ENCODE measurements at places on chromosomes 4 and X.

- no peak for DNase-seq
Observed at GRCh38 chr4:44927399-44928380, 201.3 kb upstream of the GNPDA2 start.

GRCh38 chr4:119498527-119498926 lies 130.1 kb downstream of the PDE5A start:
- DNase-seq = peak; percentile 35

GRCh38 chr4:127648061-127648460 lies 15.3 kb downstream of the INTU start:
- DNase-seq = no peak

GRCh38 chr4:54539500-54540029 lies 118.2 kb upstream of the KIT start:
- no peak for DNase-seq

DNA sequence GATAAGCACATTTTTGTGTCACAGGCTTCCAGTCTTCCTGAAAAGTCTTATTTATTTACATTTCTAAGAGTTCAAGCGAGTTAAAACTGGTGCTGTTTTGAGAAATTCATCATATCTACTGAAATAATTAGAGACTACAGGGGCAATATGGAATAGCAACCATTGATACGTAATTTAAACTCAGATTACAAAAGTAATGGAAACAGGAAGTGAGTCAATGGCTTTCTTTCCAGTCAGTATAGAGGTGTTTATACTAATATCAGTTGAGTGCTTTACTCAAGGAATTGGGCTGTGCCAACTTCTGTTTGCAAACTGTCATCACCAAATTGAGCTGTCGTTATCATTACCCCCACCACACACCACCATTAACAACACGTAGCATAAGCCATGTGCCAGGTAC lies 222.7 kb downstream of the COL25A1 start:
- no peak for DNase-seq

- no peak for DNase-seq
Observed at GRCh38 chrX:45557387-45557786, 356.7 kb upstream of the DIPK2B start.

DNA sequence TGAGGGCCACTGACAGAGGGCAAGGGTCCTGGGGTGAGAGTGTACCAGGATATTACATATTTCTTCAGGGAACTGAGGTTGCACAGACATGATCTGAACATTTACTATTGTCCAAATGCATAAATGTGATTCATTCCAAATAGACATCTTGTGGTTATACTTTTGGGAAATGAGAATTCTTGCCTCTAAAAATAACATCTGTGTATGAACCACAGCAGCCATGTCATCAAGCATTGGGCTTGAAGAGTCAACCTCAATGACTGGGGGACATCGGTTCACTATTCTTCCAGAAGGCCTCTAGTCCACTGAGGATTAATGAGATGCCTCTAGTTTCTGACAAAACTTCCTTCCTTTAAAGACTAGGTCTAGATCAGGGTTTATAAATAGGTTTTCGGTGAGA lies 193.1 kb upstream of the GPC4 start:
- no peak for DNase-seq

DNA sequence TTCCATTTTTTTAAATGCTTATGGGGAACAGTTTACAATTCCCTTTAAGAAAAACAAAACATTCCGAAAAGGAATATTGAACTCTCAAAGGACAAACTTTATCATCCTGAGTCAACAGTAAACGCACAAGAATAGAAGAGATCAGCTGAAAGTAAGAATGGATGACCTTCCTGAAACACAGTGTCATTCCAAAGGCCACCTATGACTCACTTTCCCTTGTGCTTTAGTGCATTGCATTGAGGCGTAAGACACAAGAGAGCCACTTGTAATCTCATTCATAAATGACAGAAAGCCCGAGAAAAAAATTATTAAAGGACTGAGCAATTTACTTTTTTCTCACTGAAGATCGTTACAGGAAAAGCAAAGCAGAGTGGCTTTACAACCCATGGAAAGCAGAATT lies 1062.4 kb upstream of the DIAPH2 start:
- DNase-seq = no peak

GRCh38 chr4:185735866-185736400 lies 76.1 kb downstream of the SORBS2 start:
- no peak for DNase-seq

GRCh38 chr4:106583567-106583966 lies 215.0 kb upstream of the GIMD1 start:
- no peak for DNase-seq

- DNase-seq = no peak
Observed at GRCh38 chr4:165031436-165032211, at the start of gene TRIM60. TSS of gene TRIM60 (plus strand) at chr4:165031999. CDS start at chr4:165040073, 8,074 bp downstream.

DNA sequence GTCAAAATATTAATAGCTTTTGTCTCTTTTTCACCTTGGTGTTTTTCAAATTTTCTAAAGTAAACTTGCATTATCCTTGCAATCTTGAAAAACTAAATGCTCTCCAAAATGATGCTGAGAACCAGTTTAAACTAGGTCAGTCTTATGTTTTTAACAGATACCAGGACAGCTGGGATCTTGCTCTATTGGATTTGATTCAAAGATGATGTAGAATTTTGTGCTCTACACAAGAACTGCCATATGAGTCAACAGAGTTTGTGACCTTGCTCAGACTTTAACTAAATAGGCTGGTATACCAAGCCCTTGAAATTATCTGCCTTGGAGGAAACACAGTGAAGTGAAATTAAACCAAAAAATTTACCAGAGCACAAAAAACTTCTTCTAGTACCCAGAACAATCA lies 991.1 kb downstream of the STPG2 start:
- DNase-seq = no peak

GRCh38 chr4:101977076-101977475 lies 186.5 kb downstream of the BANK1 start:
- DNase-seq = no peak

DNA sequence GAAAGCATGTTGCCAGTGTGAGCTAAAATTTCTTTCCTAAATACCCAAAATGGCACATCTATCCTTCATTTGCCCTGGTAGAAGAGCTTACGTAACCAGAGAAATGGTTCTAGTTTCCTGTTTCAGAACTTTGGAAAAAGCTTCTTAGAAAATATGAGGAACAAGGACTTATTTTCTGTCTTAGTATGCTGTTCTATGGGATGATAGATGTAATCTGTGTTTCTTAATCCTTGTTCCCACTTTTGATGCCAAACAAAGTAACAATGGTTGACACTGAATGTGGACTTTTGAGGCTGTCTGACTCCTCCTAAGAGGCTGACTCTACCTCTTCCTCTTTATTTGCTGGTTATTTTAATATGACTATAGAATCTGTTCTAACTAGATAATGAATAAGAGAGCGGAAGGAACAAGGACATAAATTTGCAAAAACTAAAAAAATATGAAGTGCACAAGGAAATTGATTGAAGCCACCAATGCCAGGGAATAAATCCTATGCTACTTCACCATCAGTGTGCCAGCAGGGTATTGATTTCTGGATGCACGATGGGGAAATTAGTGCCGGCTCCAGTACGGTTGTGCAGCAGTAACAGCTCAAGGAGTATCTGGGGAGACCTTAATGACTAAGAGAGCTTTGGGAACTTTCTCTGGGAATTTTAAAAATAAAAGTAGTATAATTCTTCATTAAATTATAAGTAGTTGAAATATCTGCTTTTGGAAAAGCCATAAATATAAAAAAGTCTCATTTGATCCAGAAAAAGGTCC lies 39.4 kb upstream of the TET2 start:
- no peak for DNase-seq

- DNase-seq = no peak
Observed at GRCh38 chr4:109658871-109659410, 44.3 kb downstream of the CASP6 start.

GRCh38 chr4:159312236-159312635 lies 209.4 kb downstream of the RAPGEF2 start:
- no peak for DNase-seq

DNA sequence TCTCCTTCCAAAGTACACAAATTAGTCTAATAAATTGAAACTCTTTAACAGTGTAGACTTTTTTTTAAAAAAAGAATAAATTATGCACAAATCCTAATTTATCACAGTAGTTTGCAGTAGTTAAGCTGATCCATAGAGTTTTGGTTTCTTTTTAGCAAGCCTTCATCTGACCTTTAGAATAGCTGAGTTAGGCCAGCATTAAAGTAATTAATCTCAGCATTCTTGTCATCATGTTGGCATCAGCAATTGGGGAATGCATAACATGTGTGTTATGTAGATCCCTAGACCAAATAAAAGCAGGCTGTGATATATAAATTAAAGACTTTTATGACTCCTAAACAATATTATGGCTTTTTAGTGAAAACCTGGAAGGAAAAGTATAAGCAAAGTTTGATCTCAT lies 426.5 kb upstream of the PABPC4L start:
- no peak for DNase-seq

DNA sequence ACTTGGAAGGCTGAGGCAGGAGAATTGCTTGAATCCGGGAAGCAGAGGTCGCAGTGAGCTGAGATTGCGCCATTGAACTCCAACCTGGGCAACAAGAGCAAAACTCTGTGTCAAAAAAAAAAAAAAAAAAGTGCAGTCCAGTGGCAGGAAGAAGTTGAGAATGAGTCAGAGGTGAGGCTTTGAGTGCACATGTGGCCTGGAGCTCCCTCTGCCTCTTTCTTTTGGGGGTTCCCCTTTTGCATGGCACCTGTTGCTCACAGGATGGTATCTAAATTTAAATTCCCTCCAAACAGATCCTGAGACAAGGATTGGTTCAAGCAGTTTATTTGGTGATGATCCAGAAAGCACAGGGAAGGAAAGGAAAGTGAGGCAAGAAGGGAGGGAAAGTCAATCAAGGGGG lies 151.4 kb upstream of the STX18 start:
- DNase-seq = no peak

Data from uterus (tissue), 4 donors.